ENCODE measurements at places on chromosomes 12 and 14.

DNA sequence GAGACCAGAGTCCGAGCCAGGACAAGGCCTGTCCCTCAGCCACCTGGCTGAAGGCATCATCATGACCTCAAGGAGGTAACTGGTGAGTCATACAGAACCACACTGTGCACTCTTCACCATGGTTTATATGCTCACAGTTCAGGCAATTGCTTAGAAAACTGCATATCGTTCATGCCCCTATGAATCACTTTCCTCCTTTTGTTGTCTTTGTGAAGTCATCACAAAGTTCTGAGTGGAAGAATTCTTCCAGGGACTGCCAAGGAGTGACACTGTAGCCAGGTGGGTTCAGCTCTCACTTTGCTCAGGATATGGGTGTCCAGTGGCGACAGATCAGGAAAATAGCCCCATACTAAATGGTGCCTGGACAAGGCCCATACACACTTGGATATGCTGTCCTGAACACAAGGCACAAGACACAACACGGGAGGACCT is 92.5 kb downstream of the DPF3 start:
- no peak for DNase-seq
- H3K4me1 ChIP-seq = peaks cover 4% of the 10 kb centered on the region
- H3K4me3 ChIP-seq = no peak overlapping the region
- no peaks in the 10 kb centered on the region for H3K36me3 ChIP-seq
- H3K27ac ChIP-seq = no peak overlapping the region
- H3K27me3 ChIP-seq = no peaks in the 10 kb centered on the region

DNA sequence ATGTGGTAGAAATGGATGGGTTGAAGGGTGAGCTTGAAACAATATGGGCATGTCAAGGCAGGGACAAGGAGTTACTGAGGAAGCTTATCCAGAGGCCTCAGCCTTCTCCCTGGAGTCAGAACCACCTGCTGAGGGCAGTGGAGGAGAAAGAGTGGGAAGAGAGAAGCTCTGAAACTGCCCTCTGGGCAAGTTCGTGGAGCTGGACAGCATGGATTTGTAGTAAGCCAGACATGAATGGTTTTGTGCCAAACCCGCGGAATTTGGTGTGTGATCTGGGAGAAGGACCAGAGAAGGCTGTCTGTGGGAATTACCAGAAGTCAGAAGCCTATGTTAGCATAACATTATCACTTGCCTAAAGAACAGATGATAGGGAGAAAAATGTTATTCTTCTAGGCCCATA is 164.8 kb downstream of the SLC41A2 start:
- H3K27ac ChIP-seq = no peak overlapping the region
- no peaks in the 10 kb centered on the region for H3K36me3 ChIP-seq
- DNase-seq = no peak
- H3K4me1 ChIP-seq = peaks cover 4% of the 10 kb centered on the region

- H3K4me3 ChIP-seq = no peak overlapping the region
- no peak overlapping the region for H3K27ac ChIP-seq
- peaks cover 16% of the 10 kb centered on the region for H3K36me3 ChIP-seq
- no peaks in the 10 kb centered on the region for H3K27me3 ChIP-seq
Observed at GRCh38 chr12:26786865-26787514, 46.0 kb downstream of the ITPR2 start.

GRCh38 chr14:24677956-24678355 is 44.0 kb upstream of the GZMB start:
- no peaks in the 10 kb centered on the region for H3K27me3 ChIP-seq
- H3K36me3 ChIP-seq = peaks cover 7% of the 10 kb centered on the region
- H3K27ac ChIP-seq = no peak overlapping the region
- DNase-seq = no peak
- peaks cover 69% of the 10 kb centered on the region for H3K4me1 ChIP-seq
- no peak overlapping the region for H3K4me3 ChIP-seq

- H3K27me3 ChIP-seq = no peaks in the 10 kb centered on the region
- no peaks in the 10 kb centered on the region for H3K4me1 ChIP-seq
Observed at GRCh38 chr12:109767991-109768900, 54.6 kb downstream of the FAM222A start.

DNA sequence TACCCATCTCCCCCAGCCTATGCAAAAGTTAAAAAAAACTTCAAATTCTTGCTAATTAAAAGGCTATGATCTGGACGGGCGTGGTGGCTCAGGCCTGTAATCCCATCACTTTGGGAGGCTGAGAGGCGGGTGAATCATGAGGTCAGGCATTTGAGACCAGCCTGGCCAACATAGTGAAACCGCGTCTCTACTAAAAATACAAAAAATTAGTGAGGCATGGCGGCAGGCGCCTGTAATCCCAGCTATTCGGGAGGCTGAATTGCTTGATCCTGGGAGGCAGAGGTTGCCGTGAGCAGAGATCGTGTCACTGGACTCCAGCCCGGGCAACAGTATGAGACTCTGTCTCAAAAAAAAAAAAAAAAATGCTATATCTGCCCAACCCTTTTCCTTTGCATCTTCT is 925.4 kb downstream of the GALC start:
- no peaks in the 10 kb centered on the region for H3K36me3 ChIP-seq
- no peaks in the 10 kb centered on the region for H3K27me3 ChIP-seq
- H3K4me1 ChIP-seq = no peaks in the 10 kb centered on the region
- no peak overlapping the region for H3K27ac ChIP-seq
- no peak overlapping the region for H3K4me3 ChIP-seq
